ENCODE measurements at places on chromosomes 11 and 22. TPM values are rescaled to one million over a fixed set of nuclear protein-coding genes. Genes with fewer than 3 reads are reported as not detected.

Gene POLDIP3
- 26.5 TPM for total RNA-seq

Gene MYO7A
- 0.86 TPM for total RNA-seq

Gene NELL1
- total RNA-seq, result not detected

Gene POU2AF1
- not detected for total RNA-seq

Gene OR10G8
- 0.19 TPM for total RNA-seq

Gene DEUP1
- not detected for total RNA-seq

Gene BTG4
- total RNA-seq, result not detected

Gene TOLLIP
- 34.8 TPM for total RNA-seq

Gene GAS2
- 2.3 TPM for total RNA-seq

Data from vein endothelial cell (primary cell).